ENCODE measurements at places on chromosomes 3 and 15.

DNA sequence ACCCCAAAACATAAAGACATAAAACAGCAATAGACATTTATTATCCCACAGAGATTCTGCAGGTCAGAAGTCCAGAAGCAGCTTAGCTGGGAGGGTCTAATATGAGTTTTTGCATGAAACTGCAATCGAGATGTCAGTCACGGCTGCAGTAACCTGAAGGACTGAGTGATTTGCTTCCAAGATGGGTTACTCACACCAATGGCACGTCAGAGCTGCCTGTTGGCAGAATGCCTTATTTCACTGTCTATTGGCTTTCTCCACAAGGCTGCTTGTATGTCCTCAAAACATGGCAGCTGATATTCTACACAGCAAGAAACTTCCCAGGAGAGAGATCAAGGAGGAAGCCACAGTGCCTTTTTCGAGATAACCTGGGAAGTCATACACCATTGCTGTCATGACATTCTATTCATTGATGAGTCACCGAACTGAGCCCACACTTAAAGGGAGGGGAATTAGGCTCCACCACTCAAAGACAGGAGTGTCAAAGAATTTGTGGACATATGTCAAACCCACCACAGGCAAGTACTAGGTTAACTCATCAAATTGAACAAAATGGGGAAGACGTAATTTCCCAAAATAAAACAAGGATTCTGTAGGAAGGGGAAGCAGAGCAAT lies 122.2 kb downstream of the SYNPR start:
- no peak for DNase-seq

DNA sequence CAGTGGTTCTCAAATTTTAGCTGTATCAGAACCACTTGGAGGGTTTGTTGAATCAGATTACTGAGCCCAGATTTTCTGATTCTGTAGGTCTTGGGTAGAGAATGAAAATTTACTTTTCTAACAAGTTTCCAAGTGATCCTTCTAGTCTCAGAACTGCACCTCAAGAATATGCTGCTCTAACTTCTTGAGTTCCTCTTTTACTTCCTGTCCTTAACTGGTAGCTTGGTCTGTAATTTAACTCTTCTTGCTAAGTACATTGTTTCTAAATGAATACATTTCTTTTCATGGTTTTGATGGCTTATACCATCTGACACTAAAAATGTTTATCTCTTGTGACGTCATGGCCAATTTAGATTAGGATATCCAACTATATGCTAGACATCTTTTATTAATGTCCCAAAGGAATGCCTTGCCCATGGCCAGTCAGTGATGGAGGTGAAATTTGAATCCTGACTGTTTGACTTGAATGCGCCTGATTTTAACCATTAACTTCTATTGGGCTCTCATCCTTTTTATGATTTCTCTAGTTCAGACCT lies 262.6 kb upstream of the NAALADL2 start:
- no peak for DNase-seq

GRCh38 chr3:180749796-180750195 lies 70.5 kb upstream of the CCDC39 start:
- no peak for DNase-seq

DNA sequence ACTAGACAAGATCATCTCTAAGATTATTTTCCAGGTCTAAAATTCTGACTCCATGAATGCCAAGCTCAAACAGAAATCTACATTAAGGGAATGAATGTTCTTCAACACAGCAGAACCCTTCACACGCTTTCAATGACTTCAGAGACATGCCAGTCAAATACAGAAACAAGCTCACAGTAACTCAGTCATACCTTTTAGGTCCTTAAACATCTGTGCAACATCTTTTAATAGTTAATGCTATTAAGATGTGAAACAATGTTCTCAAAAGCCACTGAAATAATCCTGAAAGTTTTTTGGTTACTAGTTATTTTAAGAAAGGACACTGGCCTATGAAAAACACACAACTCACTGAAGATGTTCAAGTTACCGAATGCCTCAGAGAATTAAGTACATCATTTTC lies 2.5 kb downstream of the DLG1 start:
- no peak for DNase-seq

GRCh38 chr15:68962465-68962864 lies 32.1 kb downstream of the SPESP1 start:
- DNase-seq = no peak

DNA sequence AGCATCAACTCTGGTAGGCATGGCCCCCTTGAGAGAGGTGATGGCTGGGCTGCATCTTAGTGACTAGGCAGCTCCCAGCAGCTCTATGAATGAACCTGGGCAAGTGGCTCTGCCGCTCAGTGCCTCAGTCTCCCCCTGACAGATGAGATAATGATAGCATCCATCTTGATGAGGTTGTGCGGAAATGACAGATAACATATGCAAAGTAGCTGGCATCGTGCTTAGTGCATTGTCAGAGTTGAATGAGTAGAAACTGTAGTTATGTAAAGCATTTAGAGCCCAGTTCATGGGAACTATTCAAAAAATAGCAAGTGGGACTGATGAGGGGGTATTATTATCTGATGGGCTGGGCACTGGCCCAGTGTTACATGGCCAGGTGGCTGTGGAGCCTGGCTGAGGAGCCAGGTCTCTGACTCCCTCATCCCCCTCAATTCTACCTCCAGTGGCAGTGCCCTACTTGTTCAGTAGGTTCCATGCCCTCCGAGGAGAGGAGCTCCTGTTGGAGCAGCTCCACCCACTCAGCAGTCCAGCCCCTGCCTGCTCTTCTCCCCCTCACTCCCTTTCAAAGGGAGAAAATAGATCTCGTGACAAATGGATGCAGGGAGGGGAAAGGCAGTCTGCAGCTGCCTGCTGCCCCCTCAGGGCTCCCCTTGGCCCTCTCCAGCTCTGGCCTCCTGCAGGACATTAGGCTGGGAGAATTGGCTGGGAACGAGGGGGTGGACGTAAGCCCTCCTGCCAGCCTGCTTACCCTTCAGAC lies 6.6 kb downstream of the PRKCD start:
- no peak for DNase-seq

GRCh38 chr3:30508339-30508738 lies 98.1 kb upstream of the TGFBR2 start:
- no peak for DNase-seq

- no peak for DNase-seq
Observed at GRCh38 chr15:41691471-41691870, 31.3 kb downstream of the MGA start.

DNA sequence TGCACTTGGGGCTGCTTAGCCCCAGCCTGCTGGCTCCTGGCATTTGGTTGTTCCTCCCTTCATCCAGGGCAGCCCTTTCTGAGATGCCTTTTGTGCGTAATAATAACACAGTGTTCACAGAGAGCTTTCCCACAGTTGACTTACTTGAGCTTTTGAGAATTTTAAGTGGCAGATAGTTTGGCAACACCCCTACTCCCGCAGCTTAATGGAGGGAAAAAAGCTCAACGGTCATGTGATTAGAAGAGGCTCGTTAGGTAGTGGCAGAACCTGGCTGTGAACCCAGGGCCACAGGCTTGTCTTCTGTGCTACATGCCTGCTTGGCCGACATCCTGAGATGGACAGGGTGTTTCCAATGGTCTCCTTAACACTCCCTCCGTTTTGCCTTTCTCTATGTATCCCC lies 4.7 kb downstream of the KBTBD13 start:
- DNase-seq = no peak

- DNase-seq = no peak
Observed at GRCh38 chr15:51814606-51815005, 14.8 kb upstream of the TMOD3 start.

DNA sequence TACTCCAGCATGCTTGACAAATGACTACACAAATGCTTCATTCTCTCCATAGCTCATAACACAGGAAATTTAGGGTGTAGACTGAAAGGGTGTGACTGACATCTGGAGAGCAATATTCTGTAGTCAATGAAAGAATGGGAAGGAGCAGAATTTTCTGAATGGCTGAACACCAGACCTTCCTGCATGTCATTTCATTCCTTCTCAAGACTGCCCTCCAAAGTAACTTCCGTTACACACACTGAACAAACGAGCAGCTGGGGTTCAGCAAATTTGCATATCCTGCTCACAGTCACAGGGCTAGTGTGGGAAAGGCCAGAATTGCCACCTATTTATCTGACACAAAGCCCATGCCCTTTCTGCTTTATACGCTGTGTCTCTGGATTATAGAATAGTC lies 325.0 kb upstream of the CFAP20DC start:
- no peak for DNase-seq

DNA sequence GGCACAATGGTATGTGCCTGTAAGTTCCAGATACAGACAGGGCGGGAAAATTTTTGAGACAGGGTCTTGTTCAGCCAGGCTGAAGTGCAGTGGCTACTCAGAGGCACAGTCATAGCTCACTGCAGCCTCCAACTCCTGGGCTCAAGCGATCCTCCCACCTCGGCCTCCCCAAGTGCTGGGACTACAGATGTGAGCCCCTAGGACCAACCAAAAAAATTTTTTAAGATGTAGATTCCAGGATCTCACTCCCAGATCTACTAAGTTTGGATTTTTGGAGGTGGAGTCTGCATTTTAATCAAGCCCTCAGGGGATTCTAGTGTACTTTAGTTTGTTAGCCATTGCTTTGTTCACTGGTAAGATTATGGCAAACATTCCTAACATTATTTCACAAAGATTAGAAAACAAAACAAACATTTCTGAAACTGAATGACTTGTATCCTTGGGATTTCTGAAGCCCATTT lies 2.7 kb downstream of the LIPH start:
- DNase-seq = no peak

DNA sequence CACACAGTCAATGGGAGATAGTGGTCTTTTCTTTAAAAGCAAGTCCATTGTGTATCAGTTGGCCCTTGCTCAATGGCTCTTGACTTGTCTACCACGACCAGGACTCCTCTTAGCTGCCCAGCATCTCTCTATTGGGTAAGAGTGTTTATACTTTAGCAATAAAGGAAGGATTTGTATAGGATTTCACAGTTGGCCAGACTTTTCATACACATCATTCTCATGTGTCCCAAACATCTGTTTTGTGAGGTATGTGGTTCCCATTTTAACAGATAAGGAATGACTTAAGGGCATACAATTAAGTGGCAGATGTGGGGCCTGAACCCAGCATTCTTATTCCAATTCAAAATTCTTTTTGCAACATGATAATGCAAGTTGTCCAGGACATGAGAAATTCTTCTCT lies 191.5 kb downstream of the CHST2 start:
- DNase-seq = no peak

- no peak for DNase-seq
Observed at GRCh38 chr3:138767498-138768104, 67.1 kb downstream of the PIK3CB start.

DNA sequence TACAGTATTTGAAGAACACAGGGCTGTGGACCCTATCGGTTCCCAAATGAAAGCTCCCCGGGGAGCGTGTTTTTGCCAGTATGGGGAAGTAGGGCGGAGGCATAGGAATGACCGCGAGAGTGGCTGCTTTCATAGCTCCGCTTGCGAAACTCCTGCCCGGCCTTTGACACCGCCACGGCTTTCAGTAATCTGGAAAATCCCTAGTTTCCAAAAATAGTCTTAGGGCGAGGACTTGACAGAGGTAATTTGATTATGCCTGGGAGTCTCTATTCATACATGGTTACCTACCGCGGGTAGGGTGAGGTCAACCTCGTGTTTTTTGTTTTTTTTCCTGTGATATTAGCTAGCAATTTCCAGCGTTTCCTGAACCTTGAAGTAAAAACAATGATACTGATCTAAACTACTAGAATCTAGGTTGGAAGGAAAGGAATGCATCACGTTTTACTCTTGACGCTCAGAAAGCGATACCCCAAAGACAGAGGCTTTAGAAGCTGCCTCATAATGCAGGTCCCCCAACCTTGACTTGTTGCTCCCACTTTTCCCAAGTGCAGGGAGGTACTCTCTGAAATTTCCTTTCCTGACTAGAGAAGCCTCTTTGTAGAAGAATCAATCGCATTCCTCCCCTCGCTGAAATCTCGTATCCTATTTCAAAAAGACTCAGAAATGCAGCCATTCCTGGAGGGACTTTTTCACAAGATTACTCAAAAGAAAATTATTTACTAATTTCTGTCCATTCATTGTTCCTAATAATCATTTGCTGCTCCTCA lies 894 bp upstream of the CCNL1 start:
- no peak for DNase-seq

DNA sequence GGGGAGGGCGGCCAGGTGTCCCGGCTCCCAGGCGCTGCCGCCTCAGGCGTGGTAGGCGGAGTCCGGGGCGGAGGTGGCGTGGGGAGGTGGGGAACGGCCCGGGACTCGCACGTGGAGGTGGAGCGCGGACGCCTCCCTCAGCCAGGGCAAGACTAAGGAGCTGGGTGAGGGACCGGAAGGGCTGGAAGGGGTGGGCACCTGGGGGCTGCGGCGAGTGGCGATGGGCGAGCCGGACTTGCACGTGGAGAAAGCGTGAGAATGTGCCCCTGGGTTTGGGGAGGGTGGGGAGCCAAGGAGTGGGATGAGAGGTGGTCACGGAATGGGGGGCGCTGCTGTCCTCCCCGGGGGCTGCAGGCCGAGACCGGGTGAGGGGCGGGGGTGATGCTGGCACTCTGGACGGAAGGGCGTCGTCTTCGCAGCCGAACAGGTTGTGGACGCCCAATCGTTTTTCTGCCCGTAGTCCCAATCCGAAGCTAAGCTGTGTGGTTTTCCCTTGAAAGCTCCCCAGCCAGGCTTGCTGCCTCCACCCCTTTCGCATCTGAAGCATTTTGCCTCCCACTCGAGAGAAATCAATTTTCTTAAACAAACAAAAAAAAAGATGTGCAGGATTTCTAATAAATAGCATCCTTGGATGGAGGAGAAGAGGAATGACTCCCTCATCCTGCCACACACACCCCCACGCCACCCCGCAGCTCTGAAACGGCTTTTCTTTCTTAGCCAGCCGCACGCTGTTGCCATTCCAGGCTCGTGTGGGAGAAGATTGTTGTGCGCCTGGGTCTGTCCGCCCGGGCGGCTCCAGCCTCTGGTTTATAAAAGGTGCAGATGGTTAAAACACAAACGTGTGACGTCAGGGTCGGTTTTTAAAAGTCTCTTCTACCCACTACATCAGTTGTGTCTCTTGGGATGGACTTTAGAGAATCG lies 62.5 kb upstream of the ANKRD28 start:
- DNase-seq = no peak

- no peak for DNase-seq
Observed at GRCh38 chr15:78405336-78405924, 32.6 kb upstream of the IREB2 start.

- no peak for DNase-seq
Observed at GRCh38 chr3:188497021-188497420, 343.1 kb downstream of the LPP start.

DNA sequence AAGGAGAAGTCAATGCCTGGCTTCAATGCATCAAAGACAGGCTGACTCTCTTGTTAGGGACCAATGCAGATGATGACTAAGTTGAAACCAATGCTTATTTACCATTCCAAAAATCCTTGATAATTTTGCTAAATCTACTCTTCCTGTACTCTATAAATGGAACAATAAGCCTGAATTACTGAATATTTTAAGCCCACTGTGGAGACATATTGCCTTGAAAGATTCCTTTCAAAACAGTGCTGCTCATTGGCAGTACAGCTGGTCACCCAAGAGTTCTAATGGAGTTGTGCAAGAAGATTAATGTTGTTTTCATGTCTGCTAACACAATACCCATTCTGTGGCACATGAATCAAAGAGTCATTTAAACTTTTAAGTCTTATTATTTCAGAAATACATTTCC lies 181.0 kb upstream of the CBLB start:
- DNase-seq = no peak

- DNase-seq = no peak
Observed at GRCh38 chr3:47266709-47267489, 15.7 kb downstream of the KIF9 start.
